ENCODE measurements at places on chromosomes 11 and 22.

- DNase-seq, result no peak
Measured at GRCh38 chr22:50633086-50633485, 5.1 kb upstream of the ARSA start.

DNA sequence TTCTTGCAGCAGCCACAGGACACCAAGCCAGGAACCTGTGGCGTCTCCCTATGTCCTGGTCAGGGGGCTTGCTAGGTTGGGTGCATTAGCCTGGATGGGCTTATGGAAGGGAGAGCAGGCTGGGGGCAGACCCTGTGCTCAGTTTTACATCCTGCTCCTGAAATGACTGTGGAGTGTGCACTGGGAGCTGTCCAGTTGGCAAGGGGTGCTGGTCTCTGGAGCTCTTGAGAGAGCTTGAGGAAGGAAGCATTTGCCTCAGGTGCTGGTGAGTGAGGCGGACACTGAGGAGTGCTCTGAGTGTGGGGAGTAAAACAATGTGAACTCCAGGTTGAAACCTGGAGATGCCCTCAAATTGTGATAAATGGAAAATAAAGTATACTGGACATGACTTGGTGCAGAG, 3.4 kb downstream of the SCGB1D4 start:
- no peak for DNase-seq

DNA sequence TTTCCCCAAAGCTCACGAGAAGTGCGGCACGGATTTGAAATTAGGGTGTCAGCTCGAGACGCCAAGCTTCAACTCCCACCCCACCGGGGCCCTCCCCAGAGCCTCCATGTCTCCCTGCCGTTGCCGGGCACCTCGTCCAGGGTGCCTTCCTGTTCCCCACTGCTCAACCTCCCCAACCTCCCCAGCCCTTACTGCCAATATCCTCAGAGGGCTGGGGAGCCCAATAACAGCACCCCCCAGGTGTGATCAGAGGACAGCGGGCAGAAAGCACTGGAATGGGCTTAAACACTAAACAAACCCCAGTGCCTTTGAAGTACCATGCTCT, 1336.4 kb downstream of the TBC1D22A start:
- DNase-seq, result no peak

DNA sequence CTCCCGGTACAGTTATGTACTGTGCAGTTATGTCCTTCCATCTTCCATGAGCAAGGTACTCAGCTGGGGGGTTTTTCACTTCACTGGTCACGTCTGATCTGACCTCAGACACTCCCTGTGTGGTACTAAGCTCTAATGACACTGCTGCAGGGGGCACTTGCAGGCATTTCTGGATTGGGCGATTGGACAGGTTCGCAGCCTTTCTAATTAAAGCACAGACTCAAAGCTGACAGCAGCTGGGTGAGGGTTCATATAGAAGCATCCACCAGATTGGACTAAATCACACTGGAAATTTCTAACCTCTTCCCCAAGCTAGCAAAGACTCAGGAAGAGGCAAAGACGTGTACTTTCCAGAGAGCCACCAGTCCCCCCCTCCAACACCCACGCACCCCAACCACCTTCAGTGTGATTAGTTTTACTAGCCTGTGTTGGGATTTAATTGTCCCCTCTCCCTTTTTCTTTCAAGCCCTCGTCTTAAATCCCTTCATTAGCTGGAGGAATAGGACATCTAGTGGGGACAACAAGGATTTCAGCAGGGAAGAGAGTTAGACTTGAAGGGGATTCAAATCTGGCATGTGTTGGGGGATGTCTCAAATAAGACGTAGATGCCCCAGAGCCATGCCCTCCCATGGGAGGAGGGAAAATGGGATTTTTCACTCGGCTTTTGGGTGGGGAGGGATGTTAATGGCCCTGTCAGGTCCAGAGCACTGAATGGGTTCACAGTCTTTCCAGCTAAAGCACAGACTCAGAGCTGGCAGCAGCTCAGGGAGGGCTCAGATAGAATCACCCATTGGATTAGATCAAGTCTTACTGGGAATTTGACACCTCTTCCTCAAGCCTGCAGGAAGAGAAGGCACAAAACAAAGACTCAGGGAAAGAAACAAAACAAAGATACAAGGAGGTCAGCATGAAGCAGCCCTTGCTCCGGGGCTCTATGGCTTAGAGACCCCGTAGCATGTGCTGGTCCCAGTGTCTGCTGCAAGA, 10.9 kb downstream of the INS start:
- DNase-seq, result no peak

- peak; percentile 74 for DNase-seq
Measured at GRCh38 chr11:64204464-64204989, 2.0 kb upstream of the FERMT3 start.

GRCh38 chr11:33475993-33476392, 218.8 kb downstream of the HIPK3 start:
- DNase-seq, result no peak

Measured in glutamatergic neuron (in vitro differentiated cells).